ENCODE measurements at places on chromosomes 6 and 20.

GRCh38 chr6:36399970-36400369, 12.5 kb upstream of the ETV7 start:
- DNase-seq: no peak

DNA sequence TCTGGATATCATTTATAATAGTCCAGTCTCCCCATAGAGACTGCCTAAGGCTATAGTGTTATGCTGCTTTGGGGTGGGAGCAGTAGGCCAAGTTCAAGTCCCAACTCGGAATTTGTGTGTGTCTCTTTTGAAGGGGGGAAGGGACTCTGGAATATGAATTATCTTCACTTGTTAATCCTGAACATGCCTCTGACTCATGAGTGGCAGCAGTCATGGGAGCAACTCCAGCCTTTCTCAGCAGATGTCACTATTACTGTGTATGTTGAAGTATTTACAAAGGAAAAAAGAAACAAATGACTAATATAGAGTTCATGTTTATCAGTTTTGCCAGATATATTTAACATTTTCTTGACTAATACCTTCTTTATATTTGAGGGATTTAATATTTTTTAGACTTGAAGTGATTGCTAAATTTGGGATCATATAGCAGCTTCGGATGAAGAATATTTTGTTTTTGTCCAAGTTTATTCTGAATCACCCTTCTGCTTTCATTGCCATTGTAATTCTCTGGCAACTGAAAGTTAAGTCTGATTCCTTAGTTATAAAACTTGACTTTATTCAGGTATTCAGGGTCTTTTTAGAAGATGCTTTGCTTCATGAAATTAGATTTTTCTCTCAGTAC, 23.4 kb downstream of the FAM217A start:
- no peak for DNase-seq

- DNase-seq: no peak
Measured at GRCh38 chr6:111894272-111894671, 21.0 kb upstream of the FYN start.

DNA sequence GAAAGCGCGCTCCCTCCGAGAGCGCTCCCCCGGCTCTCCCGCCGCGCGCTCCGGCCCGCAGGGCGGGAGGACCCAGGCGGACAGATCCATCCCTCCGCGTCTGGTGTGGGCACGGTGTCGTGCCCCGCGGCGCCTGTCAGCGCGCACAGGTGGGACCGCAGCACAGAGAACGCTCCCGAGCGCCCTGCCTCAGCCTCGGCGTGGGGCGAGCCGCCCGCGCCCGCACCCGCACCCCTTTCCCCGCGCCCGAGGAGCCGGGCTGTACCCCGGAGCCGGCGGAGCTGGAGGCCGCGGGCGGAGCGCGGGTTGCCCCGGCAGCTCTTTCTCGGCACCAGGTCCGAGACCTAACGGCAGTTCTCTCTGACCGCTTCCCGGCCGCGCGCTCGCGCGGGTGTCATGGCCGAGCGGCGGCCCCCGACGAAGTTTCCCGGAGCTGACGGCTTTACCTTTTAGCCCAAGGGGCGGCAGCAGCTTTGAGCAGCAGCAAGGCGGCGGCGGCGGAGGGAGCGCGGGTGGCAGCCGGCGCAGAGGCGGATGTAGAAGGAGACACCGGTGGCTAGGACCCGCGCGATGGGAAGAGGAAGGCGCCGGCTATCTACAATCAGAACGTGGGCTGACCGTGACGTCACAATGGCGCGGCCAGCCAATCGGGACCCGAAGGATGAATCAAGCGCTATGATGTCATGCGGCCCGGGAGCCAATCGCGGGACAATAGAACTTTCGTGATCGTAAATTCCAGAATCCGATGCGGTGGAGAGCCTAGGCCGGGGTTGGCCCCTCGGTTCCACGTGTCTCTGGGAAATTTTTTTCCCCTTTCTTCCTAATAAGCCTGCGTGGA, at the start of gene ELOVL5:
Gene ELOVL5 (minus strand): TSS at position 580 of the 838 bp plus-strand sequence. CDS start 53,251 bp downstream, outside the sequence.
- peak; percentile 99 for DNase-seq

- DNase-seq: no peak
Measured at GRCh38 chr6:56327946-56328727, 80.8 kb upstream of the COL21A1 start.

DNA sequence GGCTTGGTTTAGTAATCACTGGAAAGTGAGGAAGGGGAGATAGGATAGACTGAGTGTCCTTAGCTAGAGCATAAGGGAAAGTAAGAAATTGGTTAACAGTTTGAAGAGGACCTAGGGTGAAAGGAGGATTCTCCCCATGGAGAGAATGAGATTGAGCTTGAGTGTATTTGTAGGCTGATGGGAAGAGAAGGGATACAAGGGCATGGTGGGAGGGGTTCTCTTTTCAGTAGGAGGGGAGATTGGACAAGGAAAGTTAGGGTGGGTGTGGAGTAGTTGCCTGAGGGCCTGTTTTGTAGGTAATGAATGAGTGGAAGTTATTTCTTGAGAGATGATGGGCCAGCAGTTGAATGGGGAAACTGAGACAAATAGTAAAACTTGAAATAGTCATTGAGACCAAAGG, 1.9 kb downstream of the TRMT11 start:
- no peak for DNase-seq

DNA sequence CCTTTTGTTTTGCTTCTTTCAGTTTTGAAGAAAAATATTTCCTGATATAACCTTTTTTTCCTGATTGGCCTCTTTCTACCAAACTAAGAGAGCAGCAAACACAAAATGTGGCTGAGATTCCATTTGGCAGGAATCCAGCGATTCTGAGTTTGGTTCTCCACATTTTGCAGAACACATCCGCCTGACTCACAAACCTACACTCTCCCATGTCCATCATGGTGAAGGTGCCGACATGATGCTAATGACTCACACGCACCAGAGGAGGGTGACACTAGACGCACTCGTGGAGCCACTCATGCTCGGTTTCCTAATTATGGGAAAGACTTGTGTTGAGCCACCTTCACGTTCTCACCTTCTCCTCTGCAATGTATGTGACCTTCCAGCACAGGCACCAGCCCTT, 45.9 kb upstream of the DUSP22 start:
- DNase-seq: no peak

DNA sequence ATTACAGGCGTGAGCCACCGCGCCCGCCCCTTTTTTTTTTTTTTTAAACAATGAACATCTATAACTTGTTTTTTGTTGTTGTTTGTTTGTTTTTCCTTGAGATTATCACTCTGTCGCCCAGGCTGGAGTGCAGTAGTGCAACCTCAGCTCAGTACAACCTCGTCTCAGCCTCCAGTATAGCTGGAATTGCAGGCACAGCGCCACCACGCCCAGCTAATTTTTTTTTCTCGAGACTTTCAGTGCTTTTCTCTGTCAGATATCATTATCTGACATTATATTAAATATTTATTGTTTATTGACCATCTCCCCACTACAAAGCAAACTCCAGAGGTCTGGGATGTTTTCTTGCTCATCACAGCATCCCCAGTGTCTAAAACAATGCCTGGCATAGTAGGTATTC, 2.3 kb upstream of the DLK2 start:
- DNase-seq: no peak

GRCh38 chr20:44632103-44632752, 19.3 kb downstream of the ADA start:
- DNase-seq: no peak

- DNase-seq: no peak
Measured at GRCh38 chr20:36645353-36645752, 643 bp downstream of the SLA2 start.

All from activated effector memory CD4-positive, alpha-beta T cell treated with anti-CD3 and anti-CD28 coated beads, Interleukin-2, amount 50 U/mL, for 16 hours (primary cell).